ENCODE measurements at places on chromosomes 13 and 19.

DNA sequence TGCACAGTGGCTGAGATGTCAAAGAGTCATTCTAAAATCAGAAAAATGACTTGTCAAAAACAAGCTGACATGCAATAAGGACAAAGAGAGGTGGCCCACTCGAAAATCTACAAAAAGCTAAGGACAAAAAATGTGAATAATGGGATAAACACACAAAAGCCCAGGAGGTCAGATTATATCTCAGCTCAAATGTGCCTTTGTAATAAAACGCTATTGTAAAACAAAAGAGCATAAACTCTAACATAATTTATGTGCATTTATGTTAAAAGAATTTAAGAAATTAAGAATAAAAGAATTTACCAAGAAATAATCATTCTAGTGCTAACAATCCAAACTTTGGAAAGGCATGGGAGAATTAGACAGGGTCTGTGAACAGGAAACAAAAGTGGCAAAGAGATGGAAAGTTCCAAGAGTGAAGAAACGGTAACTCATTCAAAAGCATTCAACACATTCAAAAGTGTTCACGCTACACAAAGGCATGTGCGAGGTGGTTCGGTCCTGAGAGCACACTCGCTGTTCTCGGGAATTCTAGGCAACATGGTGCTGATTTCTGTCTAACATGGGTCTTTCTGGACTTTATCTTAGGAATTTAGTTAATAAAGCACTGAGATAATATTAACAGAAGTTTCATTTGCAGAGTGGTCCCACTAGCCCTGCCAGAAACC, 197.7 kb downstream of the KATNAL1 start:
- no peak for DNase-seq

DNA sequence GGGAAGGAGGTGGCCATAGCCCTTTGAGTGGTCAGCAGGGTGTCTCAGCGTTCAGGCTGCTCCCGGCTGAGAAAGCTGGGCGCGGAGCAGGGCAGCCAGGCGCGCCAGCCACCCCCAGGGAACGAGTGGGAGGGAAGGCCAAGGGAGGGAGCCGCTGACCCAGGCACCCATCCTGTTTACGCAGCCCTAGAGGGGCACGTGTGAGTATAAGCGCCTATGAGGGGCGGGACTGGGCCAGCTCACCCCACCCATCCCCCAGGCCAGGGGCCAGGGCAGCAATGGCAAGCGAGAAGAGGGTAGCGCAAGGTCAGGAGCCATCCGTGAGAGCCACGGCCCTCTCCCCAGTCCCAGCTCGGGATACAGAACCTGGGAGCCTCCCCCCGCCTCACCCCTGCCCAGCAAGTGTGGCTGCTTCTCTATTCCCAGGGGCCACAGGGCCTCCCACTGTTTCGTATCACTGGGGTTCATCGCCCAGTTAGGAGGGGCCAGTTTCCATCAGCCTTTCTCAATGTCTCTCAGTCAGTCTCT, 897 bp upstream of the DMKN start:
- DNase-seq: no peak

GRCh38 chr13:97945792-97946419, 7.6 kb upstream of the IPO5 start:
- DNase-seq: no peak

GRCh38 chr13:39144391-39144790, 106.1 kb downstream of the NHLRC3 start:
- DNase-seq: no peak

- DNase-seq: no peak
Measured at GRCh38 chr13:23322353-23323336, 110.9 kb downstream of the SACS start.

DNA sequence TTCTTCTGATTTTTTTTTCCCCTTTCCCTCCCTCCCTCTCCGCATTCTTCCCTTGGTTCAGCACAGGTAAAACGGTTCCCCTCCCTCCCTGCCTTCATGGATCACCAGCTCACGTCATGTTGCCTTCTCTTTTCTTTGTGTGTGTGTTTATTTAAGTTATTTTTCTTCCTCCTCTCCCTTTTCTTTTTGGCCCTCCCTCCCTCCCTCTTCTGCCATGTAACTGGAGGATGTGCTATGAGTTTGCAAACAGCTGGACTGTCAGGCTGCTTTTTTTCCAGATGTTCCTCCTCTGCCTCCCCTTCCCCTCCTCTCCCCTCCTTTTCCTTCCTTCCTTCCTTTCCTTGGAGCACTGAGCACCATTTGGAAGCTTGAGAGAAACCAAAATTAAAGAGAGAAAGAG, 2.0 kb downstream of the LENG9 start:
- DNase-seq: no peak

DNA sequence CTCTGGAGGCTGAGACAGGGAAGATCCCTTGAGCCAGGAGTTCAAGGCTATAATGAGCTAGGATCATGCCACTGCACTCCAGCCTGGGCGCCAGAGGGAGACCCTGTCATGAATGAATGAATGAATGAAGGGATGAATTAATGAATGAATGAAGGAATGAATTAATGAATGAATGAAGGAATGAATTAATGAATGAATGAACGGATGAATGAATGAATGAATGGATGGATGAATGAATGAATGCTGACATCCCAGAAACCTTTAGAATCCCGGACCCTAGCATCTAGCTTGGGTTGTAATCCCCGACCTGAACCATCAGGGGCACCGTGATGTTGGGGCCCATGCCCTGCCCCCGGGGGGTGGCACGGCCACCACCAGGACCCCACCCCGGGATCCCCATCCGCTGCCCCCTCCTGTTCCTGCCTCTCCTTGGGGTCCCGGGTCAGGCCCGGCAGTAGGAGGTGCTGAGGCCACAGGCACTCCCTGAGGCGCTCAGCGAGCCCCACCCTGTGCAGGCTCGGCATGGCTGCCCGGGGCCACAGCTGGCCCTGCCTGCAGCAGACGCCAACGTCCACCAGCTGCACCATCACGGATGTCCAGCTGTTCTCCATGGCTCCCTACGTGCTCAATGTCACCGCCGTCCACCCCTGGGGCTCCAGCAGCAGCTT, 3.4 kb downstream of the EBI3 start:
- no peak for DNase-seq

GRCh38 chr19:1744133-1744665, 9.1 kb upstream of the ONECUT3 start:
- DNase-seq: no peak

DNA sequence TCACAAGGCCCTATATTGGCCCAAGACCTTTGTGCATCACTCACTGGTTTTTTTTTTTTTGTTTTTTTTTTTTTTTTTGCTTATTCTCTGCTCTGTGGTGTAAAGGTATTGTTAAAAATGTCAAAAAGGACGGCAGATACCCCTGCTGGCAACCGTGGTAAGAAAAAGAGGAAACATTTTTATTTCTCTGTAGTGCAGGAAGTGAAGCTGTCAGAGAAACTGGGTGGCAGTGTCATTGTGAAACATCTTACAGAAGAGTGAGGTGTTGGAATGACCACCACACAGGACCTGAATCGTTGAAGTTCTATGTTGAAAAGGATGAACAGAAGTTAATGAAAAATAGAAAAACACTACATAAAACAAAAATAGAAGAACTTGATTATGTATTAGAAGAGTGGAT, 346.4 kb downstream of the FGF9 start:
- DNase-seq: no peak

- DNase-seq: no peak
Measured at GRCh38 chr19:34148658-34149185, 23.6 kb upstream of the LSM14A start.

GRCh38 chr19:51994048-51994644, 7.5 kb upstream of the ZNF350 start:
- DNase-seq: no peak

DNA sequence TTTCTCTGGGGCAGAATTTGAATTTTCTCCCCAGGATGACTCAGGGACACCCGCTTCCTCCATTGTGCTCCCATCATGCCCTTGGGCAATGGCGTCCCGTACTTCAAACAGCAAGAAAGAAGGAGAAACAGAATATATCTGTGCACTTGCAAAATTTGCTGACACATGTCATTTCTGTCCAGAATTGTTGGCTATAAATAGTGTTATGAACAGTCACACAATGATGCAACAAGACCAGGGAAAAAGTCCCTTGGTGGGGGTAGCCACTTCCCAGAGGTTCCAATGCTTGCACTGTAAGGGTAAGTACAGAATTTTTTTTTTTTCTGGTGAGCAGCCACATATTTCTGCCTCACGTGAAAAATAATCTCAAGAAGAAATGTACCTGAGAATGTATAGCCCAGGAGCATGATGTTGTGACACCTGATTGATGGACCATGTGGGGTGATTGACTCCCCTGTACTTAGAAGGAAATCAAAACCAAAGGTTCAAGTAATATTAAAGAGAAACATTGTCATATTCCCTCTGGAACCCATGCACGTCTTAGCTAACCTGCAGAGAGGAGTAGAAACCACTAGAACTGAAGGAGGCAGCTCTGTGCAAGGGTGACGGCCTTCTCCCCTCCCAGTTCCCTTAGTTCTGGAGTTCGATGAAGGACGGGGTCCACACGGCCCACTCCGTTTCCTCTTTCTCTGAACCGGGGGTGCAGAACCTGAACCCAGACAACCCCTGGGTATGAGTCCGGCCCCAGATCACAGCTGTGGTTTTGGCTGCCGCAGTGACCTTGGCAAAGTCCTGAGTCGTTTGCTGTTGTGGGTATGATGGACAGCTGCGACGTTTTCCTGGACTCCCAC, 9.3 kb upstream of the LAIR1 start:
- no peak for DNase-seq

- DNase-seq: no peak
Measured at GRCh38 chr13:84038001-84038400, 155.7 kb upstream of the SLITRK1 start.

- peak; percentile 92 for DNase-seq
Measured at GRCh38 chr19:6460099-6460884, 700 bp upstream of the SLC25A23 start.

- no peak for DNase-seq
Measured at GRCh38 chr19:34990578-34991192, 9.4 kb upstream of the GRAMD1A start.

DNA sequence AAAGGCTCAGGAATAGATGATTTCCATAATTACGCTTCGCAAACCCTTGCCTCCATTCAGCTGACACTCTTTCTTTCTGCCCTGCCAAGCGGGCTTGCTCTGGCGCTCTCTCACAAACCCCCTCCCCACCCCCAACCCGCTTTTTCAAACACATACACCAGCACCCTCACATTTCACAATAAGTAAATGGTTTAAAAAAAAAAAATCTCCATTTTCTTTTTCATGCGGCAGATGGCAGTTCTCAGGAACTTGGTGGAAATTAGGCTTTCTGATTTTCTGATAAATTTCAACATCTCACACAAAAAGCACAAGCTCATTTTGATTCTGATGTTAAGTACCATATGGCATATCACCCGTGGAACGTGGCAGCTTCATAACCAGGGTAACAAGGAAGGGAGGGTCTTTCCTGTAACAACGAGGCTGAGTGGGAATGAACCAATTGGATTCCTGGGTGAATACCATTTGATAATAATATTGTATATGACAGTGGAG, 43.8 kb downstream of the C13orf42 start:
- no peak for DNase-seq

- DNase-seq: no peak
Measured at GRCh38 chr19:52603558-52604207, 33.6 kb downstream of the ZNF701 start.

GRCh38 chr13:28490061-28490460, 4.9 kb downstream of the FLT1 start:
- no peak for DNase-seq

DNA sequence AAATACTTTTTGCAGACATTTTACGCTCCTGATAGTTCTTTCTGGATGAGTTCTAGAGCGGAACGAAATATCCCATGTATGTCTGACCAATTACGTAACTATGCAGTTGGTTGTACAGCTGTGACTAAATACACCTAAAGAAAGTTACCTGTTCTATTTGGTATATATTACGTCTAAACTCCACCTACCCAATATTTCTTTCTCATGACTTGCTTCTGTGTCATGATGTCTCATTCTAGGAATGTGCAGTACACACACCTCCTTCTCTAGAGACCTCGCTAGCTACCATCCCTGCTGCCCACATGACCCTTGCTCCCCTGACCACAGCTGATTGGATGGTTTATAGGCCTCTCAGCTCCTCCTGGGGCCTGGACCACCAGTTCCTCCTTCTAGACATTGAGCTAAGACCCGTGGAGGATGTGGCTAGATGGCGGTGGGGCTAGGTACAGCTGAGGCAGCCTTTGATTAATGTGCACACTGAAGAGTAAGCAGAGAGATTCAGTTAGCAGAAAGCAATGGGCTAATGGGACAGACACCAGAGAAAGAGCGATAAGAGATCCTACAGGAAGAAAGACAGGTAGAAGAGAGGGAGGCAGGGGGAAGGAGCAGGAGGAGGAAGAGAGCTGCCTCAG, 422.1 kb downstream of the COG6 start:
- no peak for DNase-seq

GRCh38 chr19:5196832-5197231, 143.8 kb downstream of the PTPRS start:
- no peak for DNase-seq

GRCh38 chr19:44947041-44947581, 1.3 kb downstream of the APOC2 start:
- no peak for DNase-seq
